ENCODE measurements at places on chromosomes 7 and 10.

GRCh38 chr10:44044549-44044948 is 340.3 kb downstream of the CXCL12 start:
- DNase-seq: no peak

DNA sequence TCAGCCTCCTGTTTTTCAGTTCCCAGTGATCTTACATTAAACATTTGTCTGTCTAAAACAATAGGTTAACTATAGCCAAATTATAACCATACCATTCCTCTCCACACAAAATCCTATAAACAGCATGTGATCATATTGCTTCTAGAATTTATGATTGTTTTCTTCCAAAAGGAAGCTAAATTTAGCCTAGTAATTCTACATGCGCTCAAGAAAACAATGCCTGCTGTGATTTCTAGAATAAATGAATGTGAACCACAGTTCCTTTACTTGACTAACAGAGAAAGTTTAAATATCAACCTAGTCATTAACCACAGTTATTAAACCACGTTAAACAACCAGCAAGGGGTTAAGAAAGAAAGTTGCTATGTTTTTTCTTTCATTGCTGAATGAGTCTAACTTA is 26.4 kb downstream of the MET start:
- no peak for DNase-seq

- no peak for DNase-seq
Observed at GRCh38 chr10:128803790-128804189, 663.3 kb upstream of the MGMT start.

DNA sequence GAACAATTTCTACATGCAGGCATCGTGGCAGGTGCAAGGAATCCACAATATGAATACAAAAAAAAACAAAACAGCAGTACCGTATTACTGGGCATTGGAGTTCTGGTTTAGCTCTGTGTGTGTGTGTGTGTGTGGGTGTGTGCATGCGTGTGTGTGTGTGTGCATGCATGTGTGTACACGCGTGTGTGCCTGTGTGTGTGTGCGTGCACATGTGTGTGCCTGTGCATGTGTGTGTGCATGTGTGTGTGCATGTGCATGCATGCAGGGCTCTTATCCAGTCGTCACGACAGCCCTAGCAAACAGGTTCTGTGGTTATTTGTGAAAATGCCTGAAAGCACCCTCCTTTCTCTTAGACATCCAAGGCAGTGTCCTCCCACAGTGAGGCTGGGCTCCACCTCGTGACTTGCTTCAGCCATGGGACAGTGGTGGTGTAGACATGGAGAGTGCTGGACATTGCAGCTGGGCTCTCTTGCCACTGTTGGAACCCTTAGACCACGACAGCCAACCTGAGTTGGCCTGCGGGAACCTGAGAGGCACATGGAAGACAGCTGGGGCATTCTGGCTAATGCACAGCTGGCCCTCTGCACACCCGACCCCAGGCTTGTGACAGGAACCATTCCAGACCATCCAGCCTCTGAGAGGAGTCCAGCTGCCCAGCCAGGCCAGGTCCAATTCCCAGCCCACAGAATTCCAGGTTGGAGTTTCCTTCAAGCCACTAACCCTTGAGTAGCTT is 173.4 kb upstream of the SHH start:
- DNase-seq: no peak

- no peak for DNase-seq
Observed at GRCh38 chr10:29783201-29783947, 148.6 kb upstream of the SVIL start.

DNA sequence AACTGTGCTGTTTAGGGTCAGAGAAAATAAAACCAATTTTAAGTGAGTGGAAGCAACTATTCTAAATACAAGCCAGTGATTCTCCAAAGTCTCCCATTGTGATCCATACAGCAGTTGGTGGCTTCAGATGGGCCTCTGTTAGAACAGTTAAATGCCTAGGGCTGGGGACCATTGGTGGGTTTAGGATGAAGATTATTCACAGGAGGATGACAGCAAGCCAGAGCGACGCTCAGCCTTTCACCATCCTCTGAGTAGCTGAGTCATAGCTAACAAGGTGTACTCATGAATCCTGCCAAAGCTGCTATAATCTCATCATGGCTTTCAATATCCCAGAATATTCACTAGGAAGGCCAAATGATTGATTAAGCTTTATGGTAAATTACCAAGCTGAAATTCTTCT is 39.6 kb downstream of the STARD3NL start:
- DNase-seq: no peak

GRCh38 chr10:86613905-86614304 is 40.4 kb upstream of the OPN4 start:
- DNase-seq: no peak

DNA sequence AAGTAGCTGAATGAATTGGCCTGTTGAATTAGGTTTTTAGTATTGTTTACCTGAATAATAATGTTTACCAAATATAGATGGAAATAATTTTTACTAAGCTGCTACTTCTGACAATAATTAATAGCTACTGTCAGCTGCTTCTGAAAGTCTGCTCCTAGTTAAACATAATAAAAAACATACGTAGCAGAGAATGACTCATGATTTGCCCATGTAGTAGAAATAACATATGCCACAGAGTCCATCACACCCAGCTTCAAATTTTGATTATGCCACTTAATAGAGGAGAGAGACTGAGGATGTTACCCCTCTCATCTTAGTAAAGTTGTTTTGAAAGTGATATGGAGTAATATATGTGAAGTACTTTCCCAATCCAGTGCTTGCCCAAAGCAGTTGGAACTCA is 57.6 kb upstream of the MDFIC start:
- DNase-seq: no peak

- no peak for DNase-seq
Observed at GRCh38 chr10:96448021-96448457, 65.7 kb downstream of the TLL2 start.

- no peak for DNase-seq
Observed at GRCh38 chr10:1968257-1969033, 231.1 kb upstream of the ADARB2 start.

DNA sequence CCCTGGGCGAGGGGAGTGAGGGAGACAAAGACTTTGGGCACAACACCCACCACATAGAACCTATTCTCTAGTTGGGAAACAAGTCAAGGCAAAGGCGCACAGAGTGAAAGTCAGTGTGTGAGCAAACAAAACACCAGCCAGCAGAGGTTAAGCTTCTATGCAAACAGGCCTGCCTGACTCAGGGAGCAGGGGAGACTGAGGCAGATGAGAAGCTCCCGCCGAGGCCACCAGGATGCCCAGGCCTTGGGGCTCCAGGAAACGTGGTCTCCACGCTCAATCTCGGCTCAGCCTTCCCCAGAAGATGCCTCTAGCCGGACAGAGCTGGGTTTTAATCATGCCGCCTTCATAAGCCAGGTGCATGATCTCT is 74.1 kb upstream of the KCNMA1 start:
- no peak for DNase-seq

DNA sequence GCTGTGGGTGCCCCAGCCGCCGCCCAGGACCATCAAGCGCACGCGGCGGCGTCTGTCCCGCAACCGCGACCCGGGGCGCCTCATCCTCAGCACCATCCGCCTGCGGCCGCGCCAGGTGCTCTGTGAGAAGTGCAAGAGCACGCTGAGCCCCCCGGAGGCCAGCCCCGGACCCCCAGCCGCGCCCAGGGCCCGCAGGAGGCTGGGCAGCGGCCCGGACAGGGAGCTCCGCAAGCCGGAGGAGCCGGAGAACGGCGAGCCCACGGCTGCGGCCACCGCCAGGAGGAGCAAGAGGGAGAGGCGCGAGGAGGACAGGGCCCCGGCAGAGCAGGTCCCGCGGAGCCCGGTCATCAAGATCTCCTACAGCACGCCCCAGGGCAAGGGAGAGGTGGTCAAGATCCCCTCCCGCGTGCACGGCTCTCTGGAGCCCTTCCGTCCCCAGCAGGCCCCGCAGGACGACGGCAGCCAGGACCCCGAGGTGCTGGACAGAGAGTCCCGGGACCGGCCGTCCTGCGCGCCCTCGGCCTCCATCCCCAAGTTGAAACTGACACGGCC is 8.0 kb downstream of the PWWP2B start:
- DNase-seq: no peak

GRCh38 chr10:119211176-119211575 is 3.8 kb downstream of the GRK5 start:
- DNase-seq: no peak

DNA sequence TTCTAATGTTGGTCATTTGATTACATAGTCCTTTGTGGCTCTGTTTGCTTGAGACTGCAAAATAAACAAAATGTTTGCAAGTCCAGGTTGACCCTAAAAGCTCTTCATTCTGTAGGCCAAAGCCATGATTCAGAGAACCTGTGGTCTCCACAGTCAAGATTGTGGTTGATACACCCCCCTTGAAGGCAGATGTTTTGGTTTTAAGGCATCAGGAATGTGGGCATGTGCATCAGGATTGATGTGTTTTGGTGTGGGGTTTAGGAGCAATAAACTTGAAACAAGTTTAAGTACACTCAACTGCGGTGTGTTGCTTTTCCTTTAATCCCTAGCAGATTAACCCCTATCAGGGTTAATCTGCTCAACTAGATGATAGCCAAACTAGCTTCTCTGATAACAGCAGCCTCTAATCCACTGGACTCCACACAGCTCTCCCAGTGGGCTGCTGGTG is 379.1 kb upstream of the GALNT17 start:
- no peak for DNase-seq

DNA sequence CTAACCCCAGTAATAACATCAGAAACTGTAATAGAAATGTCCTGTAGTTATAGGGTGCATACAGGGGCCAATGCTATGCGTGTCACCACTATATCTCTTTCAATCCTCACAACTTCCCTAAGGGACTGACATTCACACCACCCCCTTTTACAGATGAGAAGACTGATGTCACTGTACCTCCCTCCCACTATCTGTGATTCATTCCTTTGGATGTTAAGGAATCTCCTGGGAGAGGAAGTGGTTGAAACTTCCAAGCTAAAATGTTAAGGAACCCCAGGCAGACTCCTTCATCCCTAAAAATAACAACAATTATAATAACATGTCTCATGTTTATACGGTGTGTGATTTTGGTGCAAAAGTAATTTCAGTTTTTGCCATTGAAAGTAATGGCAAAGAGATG is 5.4 kb downstream of the COL13A1 start:
- DNase-seq: no peak

DNA sequence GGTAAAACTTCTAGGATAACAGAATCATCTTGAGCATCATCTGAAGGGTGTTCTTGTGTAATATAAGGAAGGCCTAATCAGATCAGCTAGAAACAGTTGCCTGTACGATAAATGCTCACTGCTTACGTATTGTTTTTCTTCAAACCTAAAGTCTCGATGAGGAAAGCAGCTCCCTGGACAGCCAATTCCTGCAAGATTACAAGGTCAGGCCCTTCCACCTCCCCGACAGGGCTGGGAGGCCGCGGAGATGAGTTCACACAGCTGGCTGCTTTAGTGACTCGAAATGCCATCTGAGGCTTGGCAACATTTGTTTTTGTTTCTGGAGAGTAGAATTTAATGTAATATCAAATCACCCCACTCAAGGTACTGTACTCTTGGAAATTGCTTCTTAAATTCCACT is 95.1 kb upstream of the PFKP start:
- no peak for DNase-seq

- DNase-seq: no peak
Observed at GRCh38 chr7:107387573-107388219, 82.2 kb upstream of the GPR22 start.

DNA sequence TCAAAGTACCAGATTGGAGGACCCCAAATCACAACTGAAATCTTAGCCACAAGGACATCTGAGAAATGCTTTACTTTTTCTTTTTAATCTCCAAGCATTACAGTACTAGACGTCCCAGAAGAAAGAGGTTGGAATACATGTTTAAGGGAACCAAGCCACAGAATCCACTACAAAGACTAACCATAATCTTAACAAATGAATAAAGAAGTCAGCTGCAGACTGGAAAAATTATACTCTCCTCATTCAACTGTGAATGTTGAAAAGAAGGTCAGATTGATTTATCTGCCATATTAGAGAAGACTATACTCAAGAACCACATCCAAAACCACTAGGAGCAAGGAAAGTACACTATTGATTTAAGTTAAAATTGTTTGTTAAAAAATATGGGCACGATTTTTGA is 102.1 kb upstream of the ABCB5 start:
- no peak for DNase-seq

DNA sequence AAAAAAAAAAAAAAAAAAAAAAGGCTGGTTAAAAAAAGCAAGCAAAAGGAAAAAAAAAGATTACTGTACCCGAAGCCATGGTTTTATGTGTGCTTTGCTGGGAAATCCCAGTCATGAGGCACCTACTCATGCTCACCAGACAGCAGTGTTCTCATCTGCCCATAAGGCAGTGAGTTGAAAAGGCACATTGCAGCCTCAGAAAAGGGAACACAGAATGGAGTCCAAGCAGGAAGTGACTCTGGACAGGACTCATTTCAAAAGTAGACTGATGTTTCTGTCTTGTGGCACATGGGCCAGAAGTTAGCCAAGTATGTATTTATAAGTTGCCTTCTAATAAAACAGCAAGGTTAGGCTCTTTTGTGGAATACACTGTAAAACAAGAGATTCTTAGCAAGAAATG is 40.2 kb downstream of the PDSS1 start:
- peak; percentile 61 for DNase-seq

DNA sequence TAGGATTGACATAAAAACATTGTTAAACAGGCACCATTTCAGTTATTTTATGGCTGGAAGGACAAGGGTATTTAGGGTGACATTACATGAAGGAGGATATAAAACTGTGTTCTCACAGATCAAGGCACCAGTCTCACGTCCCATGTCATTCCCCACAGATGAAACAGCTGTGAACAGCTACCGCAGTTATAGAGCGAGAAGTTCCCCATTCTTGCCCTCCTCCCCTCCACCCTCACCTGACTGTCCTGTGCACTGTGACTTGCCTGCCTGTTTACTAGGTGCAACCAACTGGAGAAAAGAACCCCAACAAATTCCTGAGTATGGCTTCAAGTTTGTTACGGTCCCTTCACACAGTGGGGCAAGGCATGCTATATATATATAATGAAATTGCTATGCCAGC is 141.6 kb downstream of the SND1 start:
- no peak for DNase-seq

DNA sequence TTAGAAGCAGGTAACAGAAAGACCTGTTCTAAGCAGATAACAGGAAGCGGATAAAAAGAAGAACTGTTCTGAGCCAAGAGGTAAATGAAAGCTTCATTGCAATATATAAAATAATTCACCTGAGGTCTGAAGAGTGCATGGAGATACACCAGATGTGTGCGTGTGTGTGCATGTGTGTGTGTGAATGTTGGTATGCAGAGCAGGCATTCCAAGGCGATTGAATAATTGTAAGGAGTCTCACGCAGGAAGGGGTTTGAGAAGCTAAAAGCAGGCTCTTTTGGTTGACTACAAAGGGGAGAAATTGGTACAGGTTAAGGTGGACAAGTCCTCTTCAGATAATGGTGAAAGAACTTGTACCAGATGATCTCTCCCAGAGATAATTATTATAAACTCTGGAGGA is 450.6 kb downstream of the DNAJB9 start:
- no peak for DNase-seq
